ENCODE measurements at places on chromosomes 6 and 20. TPM values are rescaled to one million over a fixed set of nuclear protein-coding genes. Genes with fewer than 3 reads are reported as not detected.

DNA sequence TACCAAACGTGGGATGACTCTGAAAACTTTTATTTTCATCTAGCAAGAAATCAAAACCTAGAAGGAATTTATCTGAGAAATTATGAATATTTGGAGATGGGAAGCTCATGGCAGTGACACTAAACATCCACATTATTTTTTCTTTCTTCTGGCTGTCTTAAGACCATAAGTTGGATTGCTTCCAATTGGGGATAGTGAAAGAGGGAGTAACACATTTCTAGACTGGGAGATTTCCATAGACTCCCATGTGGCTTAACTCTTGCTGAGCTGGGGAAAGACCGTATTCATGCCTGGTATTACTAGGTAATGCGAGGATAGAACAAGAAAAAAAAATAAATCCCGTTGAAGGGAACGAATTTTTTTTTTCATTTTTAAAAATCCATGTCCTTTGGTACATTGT, 120.0 kb downstream of the UTRN start:
- peak; percentile 77 for DNase-seq

- DNase-seq, result peak; percentile 98
Measured at GRCh38 chr6:135498185-135498841, 773 bp upstream of the AHI1 start.

DNA sequence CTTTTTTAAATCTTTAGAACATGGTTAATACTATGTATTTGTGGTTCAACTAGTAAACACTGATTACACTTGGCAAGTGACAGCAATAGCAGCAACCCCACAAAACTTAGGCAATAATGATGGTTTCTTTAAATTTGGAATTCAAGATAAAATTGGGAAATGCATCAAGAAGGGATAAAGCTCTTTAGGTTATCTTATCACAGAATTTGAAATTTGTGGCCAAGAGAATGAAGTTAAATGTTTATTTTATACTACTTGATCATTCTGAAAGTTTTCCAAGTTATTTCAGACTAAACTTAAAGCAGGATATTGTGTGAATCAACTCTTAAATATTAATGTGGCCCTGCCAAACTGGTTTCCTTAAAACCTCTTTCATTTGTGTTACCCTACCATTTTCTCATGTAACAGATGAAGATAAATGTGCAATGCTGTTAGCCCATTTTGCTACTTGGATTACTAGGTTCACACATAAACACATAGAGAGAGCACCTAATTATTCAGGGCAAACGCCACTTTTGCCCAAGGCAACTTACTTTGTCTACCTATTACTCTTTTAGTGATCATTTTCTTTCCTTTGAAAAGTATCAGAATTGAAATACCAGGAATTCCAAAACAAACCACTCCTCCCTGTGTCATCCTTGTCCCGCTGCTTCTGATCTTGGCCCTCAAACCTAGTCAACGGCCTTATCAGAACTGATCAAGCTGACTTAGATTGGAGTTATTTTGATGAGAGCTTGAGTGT, 186.7 kb upstream of the TENT5A start:
- peak; percentile 81 for DNase-seq

DNA sequence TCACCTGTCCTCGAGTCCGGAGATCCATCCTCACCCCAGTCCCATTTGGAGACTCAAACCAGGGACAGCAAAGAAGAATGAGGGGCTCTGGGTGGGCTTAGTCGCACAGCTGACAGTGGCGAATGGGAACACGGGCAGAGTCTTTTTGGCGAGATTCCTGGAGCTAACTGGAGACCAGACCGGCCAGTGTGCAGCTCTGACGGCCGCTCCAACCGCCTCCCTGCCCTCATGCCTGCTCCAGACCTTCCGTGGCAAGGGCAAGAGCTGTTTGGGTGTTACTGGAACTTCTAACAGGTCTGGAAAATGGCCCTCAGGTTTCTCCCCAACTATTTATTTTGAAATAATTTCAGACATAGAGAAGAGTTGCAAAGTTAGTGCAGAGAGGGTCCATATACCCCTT, 75.6 kb downstream of the IRF4 start:
- DNase-seq, result no peak

DNA sequence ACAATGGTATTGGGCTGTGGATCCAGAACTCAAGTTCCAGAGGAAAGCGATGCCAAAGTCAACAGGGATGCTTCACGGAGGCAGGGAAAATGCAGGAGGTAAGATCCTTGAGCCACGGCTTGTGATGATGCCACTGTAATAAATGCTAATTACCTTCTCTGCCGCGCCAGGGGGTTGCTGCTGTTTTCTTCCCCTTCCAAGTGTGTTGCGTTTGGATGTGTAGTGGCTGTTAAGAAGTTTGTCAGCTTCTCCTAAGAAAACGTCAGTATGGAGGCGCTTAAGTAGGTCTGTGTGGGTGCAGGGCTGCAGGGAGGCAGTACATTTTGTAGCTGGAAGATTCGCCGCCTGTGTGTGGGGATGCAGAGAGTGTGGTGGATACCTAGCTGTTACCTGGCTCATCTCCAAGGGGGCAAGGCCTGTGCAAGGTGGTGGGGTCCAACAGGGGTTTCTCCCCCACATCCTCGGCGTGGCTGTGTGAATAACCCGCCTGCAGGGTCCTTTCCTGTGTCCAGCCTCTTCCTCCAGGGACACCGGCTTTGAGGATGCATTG, 318.7 kb downstream of the CDH4 start:
- no peak for DNase-seq

DNA sequence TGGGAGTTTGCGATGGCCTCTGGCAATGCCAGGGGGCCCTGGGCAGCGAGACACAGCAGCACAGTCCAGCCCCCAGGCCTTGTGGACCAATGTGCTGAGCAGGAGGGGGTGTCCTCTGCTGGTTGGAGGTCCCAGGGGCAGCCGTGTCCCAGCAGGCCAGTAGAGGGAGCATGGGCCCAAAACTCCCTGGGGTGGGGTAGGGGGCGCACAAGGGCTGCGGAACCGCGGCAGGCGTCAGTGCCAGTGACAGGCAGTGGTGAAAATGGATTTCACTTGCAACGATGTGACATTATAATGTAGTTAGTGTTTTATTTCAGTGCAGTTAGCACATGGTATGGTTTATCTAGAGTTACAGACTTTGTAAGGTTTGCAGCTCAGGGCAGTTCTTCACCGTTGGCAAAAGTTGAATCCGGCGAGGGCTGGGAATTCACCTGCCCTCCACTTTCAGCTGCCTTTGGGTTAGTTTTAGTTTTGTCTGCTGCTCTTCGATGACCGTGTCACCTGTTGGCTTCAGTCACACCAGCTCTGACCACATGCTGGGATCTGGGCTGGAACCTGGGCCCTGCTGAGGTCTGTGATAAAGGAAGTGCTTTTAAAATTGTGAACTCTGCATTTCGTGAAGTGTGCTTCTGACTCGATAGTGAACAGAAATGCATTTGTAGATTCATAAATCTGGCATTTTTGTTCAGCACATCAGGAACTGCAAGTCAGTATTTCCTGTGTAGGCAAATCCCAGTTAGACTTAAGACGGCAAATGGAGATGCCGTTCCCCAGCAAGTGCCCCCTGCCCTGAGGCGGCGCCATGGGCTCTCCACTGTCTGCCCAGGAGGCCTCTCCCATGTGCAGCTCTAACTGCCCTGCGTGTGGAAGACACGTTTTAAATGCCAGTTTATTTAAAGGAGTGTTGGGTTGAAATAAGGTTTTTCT, 46.8 kb downstream of the PYGB start:
- peak; percentile 63 for DNase-seq

- no peak for DNase-seq
Measured at GRCh38 chr6:6125495-6125894, 118.8 kb upstream of the NRN1 start.

GRCh38 chr20:4192378-4193068, 177.2 kb upstream of the RNF24 start:
- no peak for DNase-seq

DNA sequence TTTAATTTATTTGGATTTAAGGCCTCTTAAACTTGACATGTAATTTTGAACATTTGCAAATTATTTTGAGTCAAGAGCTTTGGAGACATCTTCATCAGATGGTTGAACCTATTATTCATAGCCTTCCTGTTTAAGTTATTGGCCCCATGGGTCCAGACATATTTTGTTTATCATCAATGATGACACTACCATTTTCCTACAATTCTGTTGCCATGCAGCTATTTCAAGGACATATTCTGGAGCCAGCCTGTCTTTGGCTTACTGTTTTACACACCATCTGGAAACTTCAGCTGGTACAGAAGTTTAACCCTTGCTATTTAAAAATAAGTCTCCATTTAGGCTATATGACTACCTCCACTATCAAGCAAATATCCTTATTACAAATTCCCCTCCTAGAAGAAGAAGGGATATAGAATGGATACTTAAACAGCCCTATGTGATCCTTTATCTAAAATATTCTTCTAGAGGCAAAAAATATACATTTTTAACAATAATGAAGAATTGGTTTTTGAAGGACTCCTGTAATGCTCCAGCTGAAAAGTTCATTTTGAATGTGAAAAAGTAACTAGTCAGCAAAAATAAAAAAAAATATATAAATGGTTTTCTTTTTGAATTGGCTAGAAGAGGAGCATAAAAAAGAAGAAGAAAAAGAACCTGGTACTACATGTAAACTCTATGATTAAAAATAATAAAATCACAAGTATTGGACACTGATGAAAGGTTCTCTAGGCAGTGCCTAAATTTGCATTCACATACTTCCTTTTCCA, 544.0 kb upstream of the HS3ST5 start:
- no peak for DNase-seq

GRCh38 chr20:45288860-45289259, 17.8 kb upstream of the RBPJL start:
- DNase-seq, result no peak

The CDC5L gene
- total RNA-seq, result 24.2 TPM

- peak; percentile 73 for DNase-seq
Measured at GRCh38 chr6:81241126-81242041, 511.1 kb downstream of the TENT5A start.

DNA sequence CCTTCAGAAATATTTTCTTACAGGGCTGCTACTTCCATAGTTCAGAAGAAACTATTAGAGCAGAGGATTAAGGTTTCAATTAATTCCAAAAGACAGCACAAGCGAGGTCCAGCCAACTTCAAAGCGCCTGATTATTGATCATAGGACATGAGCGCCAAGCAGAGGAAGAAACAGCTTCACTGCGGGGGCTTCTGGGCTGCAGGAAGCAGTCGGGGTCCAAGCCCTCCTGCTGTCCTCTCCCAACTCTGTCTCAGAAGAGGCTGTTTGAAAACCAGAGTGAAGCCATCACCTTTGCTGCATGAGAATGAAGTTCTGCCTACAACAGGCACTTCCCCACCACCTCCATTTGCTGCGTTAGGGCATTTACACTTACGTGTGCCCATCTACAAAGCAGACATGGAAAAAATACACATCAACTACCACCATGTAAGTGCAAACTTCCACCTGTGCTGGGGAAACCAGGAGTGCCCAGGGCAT, 23.9 kb downstream of the SUMO4 start:
- DNase-seq, result no peak

DNA sequence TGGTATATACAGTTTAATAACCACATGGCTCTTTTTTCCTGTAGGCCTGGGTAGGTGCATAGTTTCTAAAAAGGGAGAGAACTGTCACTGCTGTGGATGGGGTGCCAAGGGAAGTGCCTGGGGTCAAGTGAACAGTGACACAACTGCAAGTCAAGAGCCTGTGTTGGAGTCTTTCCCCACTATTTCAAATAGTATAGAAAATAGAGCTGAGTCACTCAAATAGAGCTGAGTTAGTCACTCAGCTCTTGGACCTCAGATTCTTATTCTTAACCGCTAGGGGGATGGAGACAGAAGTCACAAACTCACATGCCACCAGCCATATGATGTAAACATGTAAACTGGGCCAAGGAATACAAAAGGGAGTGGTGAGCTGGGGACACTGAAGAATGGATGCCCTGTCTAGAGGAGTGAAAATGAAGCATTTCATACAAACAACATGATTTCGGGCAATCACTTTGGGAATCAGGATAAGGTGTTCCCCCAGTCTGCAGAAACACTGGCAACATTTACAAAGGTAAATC, 2.1 kb downstream of the NQO2 start:
- peak; percentile 78 for DNase-seq

GRCh38 chr6:109308018-109308492, 74.2 kb downstream of the CD164 start:
- peak; percentile 66 for DNase-seq

GRCh38 chr6:3228771-3229565, 1.5 kb upstream of the TUBB2B start:
- DNase-seq, result no peak

DNA sequence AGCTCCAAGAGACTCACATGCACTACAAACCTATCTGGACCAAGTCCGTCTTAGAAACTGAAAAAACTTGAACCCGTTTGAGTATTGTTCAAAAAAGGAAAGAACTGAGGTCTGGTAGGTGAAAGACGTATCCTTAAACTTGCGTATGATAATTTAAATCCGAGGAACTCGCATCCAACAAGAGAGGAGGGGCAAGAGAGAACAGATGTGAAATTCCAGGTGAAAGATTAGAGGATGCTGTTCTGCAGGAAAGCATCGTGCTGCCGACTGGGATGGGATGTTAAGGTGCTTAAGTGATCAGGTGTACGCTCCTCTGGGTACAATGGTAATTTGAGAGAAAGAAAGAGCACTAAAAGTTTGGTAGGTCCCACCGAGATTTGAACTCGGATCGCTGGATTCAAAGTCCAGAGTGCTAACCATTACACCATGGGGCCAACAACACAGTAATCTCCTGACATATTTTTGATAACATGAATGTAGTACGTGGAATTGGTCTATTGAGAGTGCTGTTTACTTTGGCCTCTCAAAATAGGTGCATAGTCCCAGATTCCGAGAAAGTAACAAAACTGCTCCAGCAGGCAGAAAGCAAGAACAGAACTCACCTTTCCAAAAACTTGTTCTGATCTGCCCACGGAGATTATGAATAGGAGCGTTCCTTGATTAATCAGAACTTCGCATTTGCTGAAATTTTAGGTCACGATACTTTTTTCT, 53.5 kb upstream of the BTN3A2 start:
- peak; percentile 70 for DNase-seq

GRCh38 chr6:42140032-42140431, 2.4 kb downstream of the C6orf132 start:
- no peak for DNase-seq

DNA sequence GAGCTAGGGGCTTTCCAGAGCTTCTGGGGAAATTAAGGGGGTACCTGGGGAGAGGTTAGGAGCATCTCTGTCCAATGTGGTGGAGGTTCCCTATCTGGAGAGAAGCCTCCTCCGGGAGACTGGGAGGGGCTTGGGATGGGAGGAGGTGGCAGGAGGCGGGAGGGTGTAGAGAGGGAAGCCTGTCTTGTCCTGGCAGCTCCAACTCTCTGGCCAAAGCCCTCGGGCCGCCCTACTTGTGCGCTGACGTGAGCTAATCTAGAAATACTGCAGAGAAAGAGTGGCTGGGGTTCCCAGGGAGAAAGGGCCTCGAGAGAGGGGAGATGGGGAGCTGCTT, 1.6 kb upstream of the SLC32A1 start:
- no peak for DNase-seq

- no peak for DNase-seq
Measured at GRCh38 chr20:23534801-23535593, 33.3 kb downstream of the CST9L start.

- DNase-seq, result no peak
Measured at GRCh38 chr6:141526985-141527384, 605.7 kb upstream of the GJE1 start.
